ENCODE measurements at places on chromosomes 3 and 15.

DNA sequence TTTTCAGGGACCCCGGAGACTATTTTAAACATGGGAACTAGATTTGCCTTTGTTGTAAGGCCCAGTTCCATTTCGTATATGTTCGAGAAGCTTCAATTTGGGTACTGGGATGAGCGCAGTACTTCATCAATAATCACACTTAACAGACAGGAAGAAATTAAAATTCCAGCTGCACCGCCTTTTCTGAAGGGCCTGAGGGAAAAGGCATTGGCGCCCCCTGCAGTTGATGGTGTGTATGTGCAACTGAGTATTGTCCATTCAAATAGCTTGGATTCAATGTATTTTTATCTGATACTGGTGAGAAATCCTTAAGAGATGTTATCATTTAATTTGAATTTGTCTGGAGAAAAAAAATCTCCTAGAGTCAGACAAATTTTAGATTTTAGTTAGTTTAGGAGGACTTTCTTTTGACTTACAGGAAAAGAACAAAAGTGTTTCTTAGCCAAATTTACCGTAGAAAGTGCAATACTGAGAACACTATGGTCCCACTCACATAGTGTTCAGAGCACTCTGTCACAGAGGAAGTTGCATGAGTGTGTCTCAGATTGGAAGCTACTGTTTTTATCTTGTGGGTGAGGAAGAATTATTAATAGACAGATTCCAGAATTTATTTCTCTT, 5.4 kb upstream of the ALDH1A2 start:
- peak; percentile 21 for DNase-seq

- DNase-seq = no peak
These were observed 28.3 kb downstream of the MASP1 start for GRCh38 chr3:187263270-187263669.

GRCh38 chr15:88258093-88258641, 1.6 kb upstream of the NTRK3 start:
- no peak for DNase-seq

- peak; percentile 50 for DNase-seq
These were observed 449.3 kb downstream of the ROBO2 start for GRCh38 chr3:77489216-77489615.

- DNase-seq = no peak
These were observed 845.4 kb downstream of the NAALADL2 start for GRCh38 chr3:175704366-175705055.

DNA sequence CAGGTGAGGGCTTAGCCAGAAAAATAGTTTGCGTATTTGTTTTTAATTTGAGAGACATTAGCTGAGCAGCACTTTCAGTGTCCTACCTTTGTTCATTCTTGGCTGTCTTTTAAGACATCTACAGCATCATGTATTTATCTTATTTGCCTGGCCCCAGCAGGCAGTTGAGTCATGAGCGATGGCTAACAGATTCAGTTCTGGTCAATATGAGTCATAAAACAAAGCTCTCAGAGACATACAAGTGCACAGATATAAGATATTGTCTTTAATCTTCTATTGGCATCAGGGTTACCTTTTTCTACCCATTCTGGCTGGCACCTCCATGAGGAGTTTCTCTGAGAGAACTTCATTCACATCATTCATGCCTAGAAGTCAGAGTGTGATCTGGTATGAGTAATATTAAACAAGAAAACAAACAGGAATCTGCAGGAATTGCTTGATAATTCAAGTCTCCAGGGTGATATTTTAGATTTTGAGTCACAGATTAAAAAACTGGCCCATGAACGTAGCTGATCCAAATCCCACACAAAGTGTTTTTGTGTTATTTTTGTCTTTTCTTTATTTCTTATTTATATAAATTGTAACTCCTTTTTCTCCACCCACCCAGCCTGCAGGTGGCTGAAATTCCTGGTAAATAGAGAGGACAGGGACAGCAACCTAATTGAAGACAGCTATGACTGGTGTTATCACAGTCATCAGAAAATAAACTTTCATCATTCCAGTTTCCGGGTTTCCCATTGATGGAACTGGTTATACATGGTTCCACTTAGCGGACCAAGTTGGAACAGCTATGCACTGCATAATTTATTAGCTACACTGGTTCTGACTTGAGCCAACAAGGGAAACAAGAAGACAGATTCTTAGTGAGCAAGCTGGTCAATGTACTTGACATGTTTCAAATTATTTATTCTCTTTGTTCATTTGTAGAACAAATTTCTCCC, 47.3 kb downstream of the PLSCR2 start:
- no peak for DNase-seq

DNA sequence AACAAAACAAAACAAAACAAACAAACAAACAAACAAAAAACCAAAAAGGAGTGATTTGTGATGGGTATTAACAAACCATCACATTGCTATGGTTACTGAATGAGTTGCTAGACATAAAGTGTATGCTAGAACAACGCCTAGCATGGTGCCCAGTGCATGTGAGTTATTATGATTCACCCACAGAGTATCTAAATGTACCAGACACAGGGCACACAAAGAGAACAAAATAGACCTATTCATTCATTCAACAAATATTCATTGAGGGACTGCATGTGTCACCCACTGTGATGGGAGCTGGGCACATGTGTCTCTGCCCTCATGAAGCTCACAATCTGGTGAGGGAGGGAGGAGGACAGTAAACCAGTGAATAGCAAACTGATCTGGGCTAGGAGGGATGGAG, 11.6 kb upstream of the ACAN start:
- no peak for DNase-seq

GRCh38 chr3:93855401-93855800, 118.3 kb downstream of the PROS1 start:
- no peak for DNase-seq

- no peak for DNase-seq
These were observed 57.3 kb downstream of the FRMD5 start for GRCh38 chr15:44137750-44138149.

DNA sequence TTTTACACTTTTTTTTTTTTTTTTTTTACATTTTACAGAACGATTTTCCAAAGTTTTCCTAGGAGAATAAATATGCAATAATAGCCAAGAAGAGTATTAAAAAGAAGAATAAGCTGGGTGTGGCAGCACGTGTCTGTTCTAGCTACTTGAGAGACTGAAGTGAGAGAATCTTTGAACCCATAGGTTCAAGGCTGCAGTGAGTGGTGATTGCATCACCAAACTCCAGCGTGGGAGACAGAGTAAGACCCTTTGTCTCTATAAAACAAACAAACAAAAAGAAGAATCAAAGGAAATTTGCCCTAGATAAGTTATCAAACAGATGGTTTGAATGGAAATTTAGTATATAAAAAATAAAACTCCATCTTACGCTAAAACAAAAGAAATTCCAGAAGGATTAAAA, 13.3 kb downstream of the XRN1 start:
- no peak for DNase-seq

DNA sequence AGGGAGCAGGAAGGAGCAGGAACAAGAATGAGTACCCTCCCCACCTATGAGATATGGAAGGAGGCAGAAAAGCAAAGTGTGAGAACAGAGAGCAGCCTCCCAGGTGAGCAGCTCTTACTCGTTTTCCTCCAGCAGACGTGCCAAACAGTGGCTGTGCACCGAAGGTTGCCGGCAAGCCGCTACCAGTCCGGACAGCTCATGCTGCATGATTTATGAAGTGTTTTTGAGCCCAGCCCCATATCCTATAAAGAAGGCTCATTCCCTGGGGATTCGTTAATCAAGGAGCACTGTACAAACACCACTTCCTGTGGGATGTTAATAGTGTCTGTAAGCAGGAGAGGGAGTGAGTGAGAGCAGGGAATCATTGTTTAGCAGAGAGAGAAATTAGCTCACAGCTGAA, 118.3 kb upstream of the FOXB1 start:
- peak; percentile 83 for DNase-seq

GRCh38 chr15:29921130-29921601, 98.9 kb upstream of the TJP1 start:
- DNase-seq = no peak

DNA sequence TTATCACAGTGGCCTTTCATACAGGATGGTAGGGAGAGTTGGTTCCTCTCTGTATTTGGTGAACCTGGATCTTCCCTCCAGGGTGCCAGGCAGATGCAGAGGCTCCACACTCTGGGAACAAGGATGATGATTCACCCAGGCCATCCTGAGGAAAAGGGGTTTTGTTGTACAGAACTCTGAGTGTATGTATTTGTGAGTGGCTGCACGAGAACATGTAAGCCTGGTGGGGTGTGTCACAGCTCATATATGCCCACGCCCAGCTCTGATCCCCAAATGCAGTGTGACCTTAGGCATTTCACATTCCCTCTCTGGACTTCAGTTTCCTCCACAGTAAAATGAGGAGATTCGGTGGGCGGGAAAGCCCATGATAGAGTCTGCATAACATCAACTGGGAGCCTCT, 11.6 kb upstream of the CILP start:
- no peak for DNase-seq

DNA sequence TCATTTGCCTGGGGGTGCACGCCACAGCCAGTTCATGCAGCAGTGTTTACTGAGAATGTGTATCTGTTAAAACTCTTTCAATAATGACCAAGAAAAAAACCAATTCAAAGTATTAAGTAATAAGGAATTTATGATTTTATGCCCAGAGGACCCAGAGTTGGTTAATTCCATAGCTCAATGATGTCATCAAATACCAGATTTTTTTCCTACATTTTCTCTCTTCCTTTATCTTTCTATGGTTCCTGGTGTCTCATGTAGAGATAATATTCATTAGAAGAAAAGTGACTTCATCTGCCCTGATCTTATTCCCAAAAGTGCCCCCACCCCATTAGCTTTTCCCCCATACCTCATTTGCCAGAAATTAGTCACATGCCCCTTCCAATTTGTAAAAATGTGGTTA, 44.6 kb upstream of the LMCD1 start:
- DNase-seq = no peak

DNA sequence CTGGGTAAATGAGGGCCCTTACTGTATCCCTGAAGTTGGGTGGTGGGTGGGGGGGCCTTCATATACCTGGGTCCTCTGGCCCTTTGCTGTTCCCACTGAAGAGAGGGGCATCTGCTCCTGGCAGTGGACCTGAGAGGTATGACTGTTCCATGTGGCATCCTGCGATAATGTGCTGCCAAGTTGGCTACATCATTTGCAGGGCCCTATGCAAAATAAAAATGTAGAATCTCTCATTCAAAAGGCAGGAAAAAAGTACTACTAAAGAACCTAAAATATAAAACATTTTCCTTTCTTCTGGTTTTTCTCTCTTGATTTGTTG, 49.2 kb upstream of the RYK start:
- no peak for DNase-seq

GRCh38 chr3:64494526-64494925, 193.3 kb downstream of the ADAMTS9 start:
- DNase-seq = peak; percentile 4

DNA sequence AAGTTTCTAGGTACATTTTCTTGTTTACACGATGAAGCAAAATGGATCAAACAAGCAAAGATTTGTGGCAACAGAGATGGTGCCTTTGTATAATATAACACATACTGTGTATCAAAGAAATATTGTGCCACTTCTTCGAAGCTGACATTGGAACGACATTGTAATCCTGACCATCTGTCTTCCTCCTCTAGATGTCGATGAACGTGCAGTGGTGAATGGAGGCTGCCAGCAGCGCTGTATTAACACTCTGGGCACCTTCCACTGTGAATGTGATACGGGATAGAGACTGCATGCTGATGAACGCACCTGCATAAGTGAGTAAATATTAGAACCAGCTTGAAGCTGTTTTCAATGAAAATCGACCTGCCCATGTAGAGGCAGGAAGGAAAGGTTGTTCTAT, 613.3 kb upstream of the GOLIM4 start:
- DNase-seq = peak; percentile 99

- no peak for DNase-seq
These were observed 42.3 kb upstream of the VGLL3 start for GRCh38 chr3:87033205-87033604.

DNA sequence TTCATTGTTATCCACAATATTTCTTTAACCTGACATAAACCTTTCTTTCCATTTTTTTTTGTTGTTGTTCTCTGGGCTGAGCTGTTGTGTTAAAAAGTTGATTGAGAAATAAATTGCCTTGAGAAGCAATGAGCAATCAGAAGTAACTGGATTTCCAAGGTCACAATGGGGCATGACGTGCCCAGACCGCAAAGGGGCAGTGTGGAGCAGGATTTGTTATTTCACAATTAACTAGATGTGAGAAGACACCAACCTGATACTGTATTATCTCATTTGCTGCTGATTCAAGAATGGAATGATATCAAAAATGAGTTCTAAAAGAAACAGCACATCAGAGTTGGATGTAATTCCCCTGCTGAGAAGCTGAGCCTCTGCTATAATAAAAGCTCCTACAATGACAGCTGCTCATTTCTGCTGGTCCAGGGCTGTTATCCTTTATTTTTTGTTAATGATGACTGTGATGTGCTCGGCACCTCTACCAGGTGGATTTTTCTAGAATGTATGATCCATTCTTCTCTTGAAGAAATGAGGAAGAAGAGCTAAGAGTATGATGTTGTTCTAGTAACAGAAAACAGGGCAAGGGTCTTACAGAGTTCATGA, 28.1 kb downstream of the CPNE4 start:
- peak; percentile 46 for DNase-seq

GRCh38 chr15:92460023-92460422, 66.3 kb downstream of the ST8SIA2 start:
- no peak for DNase-seq

DNA sequence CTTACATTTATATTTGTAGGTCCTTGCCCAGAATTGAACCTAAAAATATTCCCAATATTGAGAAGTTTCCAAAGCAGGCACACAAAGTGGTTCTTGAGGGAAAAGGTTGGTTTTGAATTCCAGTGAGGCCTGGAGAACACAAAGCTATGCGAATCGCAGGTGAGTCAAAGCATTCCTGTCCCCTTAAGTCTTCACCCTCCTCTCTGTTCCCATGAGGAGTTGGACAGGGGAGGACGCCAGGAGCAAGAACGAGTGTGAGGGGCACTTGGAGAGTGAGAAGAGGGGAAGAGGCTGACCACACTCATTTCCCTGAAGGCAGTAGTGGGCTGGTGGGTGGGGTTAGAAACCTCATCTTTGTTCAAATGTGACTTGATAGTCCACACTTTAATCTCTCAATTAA, 185.8 kb upstream of the EOMES start:
- no peak for DNase-seq

- no peak for DNase-seq
These were observed 155.9 kb downstream of the AKAP13 start for GRCh38 chr15:85536341-85536740.

DNA sequence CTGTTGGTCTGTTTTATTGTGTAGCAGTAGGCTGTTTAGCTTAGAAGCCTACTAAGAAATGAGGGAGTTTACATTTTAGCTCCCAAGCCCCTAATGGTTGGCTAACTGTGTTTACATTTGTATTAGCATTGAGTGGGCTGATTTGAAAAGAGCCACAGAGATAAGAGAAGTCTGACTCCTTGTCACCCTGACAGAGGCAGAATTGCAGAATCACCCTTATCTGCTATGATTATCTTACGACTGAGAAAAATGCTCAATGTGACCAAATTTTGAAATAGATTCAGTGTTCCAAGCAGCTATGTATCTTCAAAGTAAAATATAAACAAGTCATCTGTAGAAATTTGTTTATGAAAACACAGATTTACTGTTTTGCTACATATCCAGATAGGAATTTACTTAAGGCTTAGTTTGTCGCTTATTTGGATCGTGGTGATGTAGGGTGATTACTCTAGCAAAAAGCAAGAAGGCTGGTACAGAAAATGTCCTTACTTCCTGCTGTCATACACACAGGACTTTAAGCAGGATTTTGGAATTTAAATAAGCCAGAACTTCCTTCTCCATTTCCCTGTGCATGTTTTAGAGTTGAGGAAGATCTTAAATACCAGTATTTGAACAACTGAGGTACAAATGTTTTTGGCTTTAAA, 19.0 kb downstream of the SEMA6D start:
- peak; percentile 16 for DNase-seq

- no peak for DNase-seq
These were observed 48.1 kb downstream of the LIPC start for GRCh38 chr15:58479941-58480340.

Data from NCI-H146 (cell line).